Spinal cord (tissue), 10 donors: ENCODE measurements at places on chromosomes 1 and 21. TPM values are rescaled to one million over a fixed set of nuclear protein-coding genes. Genes with fewer than 3 reads are reported as not detected.

AMY2A gene
- total RNA-seq, result not detected

- no peak overlapping the region for H3K27ac ChIP-seq
- DNase-seq, result peak; percentile 11
- peak overlapping the region; percentile 51 for H3K4me3 ChIP-seq
- no peaks in the 10 kb centered on the region for H3K27me3 ChIP-seq
- H3K4me1 ChIP-seq, result peaks cover 7% of the 10 kb centered on the region
Measured at GRCh38 chr1:233295975-233296322, 424 bp upstream of the PCNX2 start.

DNA sequence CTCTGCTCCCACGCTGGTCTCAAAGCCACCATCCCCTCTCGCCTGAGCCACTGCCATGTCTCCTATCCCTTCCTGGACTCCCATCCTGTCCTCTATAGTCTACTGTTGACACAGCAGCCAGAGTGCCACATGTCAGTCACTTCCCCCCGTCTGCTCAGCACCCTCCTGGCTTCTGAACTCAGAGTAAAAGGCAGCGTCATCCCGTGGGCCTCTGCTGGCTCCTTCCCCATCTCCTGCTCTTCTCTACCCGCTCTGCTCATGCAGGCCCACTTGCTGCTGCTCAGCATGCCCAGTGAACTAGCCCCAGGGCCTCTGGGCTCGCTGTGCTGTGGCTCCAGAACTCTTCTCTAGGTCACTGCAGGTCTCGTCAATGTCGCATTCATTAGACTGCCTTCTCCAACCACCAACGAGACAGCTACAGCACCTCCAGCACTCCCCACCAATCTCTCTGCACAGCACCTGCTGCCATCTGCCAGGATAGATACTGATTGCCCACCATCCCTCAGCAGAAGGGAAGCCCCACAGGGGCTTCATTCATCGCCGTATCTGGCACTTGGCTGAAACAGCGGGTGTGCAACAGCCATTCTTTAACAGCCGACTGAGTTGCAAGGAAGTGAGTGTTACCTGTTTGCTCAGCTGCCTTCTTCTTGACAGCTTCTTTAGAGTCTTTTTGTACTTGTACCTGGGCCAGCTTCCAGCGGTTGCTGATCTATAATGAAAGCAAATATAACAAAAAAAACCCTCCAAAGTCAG is 11.8 kb upstream of the SRM start:
- no peak for DNase-seq
- no peaks in the 10 kb centered on the region for H3K27me3 ChIP-seq
- peaks cover 17% of the 10 kb centered on the region for H3K4me1 ChIP-seq
- H3K4me3 ChIP-seq, result no peak overlapping the region
- peaks cover 96% of the 10 kb centered on the region for H3K36me3 ChIP-seq

PDE4B gene
- total RNA-seq, result 57.7 TPM

RGS4 gene
- total RNA-seq, result 15.5 TPM

DNA sequence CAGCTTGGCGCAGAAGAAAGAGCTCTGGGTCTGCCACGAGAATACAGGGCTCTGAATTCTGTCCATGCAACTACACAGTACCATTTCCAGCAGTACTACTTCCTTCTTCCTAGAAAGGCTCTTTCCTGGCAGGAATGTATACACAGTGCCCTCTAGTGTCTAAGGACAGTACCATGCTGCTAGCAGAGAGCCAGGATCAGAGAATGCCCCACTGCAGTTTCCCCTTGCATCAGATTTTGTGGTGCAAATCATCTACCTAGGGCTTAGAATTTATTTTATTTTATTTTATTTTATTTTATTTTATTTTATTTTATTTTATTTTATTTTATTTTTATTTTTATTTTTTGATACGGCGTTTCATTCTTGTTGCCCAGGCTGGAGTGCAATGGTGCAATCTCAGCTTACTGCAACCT is 50.8 kb downstream of the PAX7 start:
- H3K27ac ChIP-seq, result no peak overlapping the region
- peaks cover 2% of the 10 kb centered on the region for H3K27me3 ChIP-seq
- peaks cover 7% of the 10 kb centered on the region for H3K36me3 ChIP-seq
- peaks cover 8% of the 10 kb centered on the region for H3K4me1 ChIP-seq
- no peak for DNase-seq

SPRR2F gene
- not detected for total RNA-seq

DNA sequence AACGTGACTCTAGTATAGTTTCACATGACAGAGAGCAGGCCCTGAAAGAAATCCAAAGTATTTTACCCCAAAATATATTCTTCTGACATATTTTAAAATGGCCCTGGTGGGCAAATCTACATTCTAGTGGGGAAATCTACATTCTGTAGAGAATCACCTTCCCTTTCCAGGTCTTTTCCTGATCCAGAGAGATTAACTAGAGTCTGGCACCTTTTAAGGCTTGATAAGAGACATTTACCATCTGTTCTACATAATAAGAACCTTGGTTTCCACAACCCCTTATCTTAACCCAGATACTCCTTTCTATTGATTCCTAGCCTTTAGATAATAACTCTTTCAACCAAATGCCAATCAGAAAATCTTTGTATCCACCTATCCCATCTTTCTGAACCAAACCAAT is 17.0 kb upstream of the L1TD1 start:
- no peak for DNase-seq
- H3K4me1 ChIP-seq, result peaks cover 3% of the 10 kb centered on the region
- H3K4me3 ChIP-seq, result no peak overlapping the region
- no peak overlapping the region for H3K27ac ChIP-seq
- H3K27me3 ChIP-seq, result peaks cover 4% of the 10 kb centered on the region

- peaks cover 4% of the 10 kb centered on the region for H3K4me1 ChIP-seq
- no peak overlapping the region for H3K27ac ChIP-seq
- peak; percentile 39 for DNase-seq
- no peaks in the 10 kb centered on the region for H3K27me3 ChIP-seq
Measured at GRCh38 chr21:26057477-26058170, 112.9 kb downstream of the APP start.

DNA sequence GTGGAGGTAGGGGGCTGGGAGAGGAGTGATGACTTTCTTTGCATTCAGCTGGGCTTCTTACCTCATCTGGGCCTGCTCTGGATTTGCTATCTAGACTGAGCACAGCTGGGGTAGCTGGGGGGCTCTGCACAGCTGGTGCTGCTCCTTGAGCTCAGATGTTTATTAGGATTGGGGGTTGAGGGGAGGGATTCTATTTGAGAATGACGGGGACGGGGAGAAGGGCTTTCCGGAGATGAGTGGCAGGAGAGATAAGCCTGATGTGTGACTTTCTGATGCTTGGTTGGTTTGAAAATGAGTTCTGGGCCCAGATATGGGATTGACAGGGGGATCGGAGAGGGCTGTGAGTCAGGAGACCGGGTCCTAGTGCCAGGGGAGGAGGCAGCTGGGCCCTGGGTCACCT is 146.1 kb upstream of the CSF3R start:
- no peak overlapping the region for H3K4me3 ChIP-seq
- H3K27ac ChIP-seq, result no peak overlapping the region
- no peaks in the 10 kb centered on the region for H3K36me3 ChIP-seq
- no peaks in the 10 kb centered on the region for H3K27me3 ChIP-seq

GRCh38 chr1:206699626-206700025 is 14.9 kb downstream of the MAPKAPK2 start:
- no peaks in the 10 kb centered on the region for H3K27me3 ChIP-seq
- no peak overlapping the region for H3K27ac ChIP-seq
- H3K36me3 ChIP-seq, result peaks cover 2% of the 10 kb centered on the region
- peaks cover 26% of the 10 kb centered on the region for H3K4me1 ChIP-seq

TAF13 gene
- total RNA-seq, result 23.6 TPM

GRCh38 chr1:29687601-29688244 is 451.4 kb downstream of the PTPRU start:
- no peaks in the 10 kb centered on the region for H3K36me3 ChIP-seq
- no peaks in the 10 kb centered on the region for H3K27me3 ChIP-seq
- peaks cover 22% of the 10 kb centered on the region for H3K4me1 ChIP-seq
- DNase-seq, result no peak
- H3K4me3 ChIP-seq, result no peak overlapping the region

DNA sequence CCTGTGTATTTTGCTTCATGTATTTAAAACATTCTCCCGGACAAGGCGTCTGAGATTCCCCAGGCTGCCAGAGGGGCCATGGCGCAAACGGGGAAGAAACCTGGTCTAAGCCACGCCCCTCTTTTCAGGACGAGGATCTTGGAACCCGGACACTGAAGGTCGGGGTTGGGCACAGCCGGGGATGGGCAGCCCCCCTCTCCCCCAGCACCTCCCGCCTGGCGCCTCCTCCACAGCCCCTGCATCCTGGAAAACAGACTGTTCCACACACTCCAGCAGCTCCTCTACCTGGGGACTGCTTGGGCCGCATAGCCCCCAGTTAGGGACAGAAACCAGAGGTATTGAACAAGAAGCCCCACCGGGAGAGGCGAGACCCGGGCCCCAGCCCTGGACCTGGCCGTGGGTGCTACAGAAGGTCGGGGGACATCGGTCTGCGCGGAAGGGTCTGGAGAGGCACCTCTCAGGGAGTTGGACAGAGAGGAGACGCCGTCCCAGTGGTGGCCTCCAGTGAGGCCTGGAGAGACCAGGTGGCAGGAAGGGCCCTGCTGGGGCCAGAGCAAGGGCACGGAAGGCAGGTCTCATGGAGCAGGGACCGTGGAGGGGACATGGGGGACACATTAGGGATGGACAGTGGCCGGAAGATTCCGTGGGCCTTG is 5.4 kb downstream of the TP73 start:
- DNase-seq, result no peak
- peaks cover 10% of the 10 kb centered on the region for H3K4me1 ChIP-seq
- no peak overlapping the region for H3K27ac ChIP-seq
- peaks cover 51% of the 10 kb centered on the region for H3K27me3 ChIP-seq
- no peak overlapping the region for H3K4me3 ChIP-seq

GRCh38 chr1:234715252-234716014 is 105.5 kb upstream of the IRF2BP2 start:
- no peaks in the 10 kb centered on the region for H3K27me3 ChIP-seq
- no peak overlapping the region for H3K4me3 ChIP-seq
- peaks cover 46% of the 10 kb centered on the region for H3K4me1 ChIP-seq
- no peak overlapping the region for H3K27ac ChIP-seq
- H3K36me3 ChIP-seq, result no peaks in the 10 kb centered on the region

- H3K4me3 ChIP-seq, result no peak overlapping the region
- no peak for DNase-seq
- H3K4me1 ChIP-seq, result no peaks in the 10 kb centered on the region
- H3K36me3 ChIP-seq, result no peaks in the 10 kb centered on the region
- no peak overlapping the region for H3K27ac ChIP-seq
Measured at GRCh38 chr1:212305342-212305741, 20.1 kb downstream of the PPP2R5A start.

C1orf226 gene
- 1.4 TPM for total RNA-seq

DNA sequence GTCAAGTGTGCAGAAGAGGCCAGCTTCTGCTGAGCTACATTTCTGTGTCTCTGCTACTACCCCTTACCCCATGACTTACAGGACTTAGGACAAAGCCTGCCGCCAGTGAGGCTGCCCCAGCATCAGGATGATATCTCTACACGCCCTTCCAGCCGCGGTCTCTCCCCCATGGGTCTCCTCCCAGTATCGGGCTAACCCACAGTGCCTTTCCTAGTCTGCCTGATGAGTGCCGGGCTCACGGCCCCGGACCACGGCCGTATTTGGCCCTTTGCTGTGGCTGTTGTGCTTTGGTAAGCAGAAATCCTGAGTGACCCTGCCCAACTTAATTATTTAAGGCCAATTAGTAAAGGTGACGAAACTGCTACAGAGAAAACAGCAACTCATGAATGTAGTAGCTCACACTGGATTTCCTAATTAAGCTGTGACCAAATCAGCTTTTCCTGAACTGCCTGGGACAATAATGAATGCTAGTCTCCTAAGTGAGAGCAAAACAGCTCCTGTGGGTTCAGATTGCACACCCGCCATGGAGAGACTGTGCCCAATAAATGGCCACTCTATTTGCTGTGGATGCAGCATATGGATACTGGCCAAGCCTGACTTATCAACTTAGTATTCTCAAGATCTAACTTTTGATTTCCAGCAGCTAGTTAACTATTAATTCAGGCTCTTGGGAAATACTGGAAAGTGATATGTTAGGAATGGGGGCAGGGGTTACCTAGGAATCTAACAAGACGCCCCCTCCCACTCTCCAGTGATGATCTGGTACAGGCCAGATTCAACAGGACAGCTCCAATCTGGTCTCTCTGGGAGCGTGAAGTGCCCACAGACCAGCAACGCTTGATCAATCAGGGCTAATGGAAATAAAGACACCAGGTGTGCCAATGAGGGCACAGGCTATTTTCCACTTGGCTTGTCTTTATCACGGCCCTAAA is 123.3 kb upstream of the IFFO2 start:
- DNase-seq, result no peak
- peaks cover 88% of the 10 kb centered on the region for H3K36me3 ChIP-seq
- H3K4me1 ChIP-seq, result peaks cover 12% of the 10 kb centered on the region
- H3K27ac ChIP-seq, result no peak overlapping the region
- no peak overlapping the region for H3K4me3 ChIP-seq

FGR gene
- total RNA-seq, result 8.5 TPM

- no peak for DNase-seq
- H3K36me3 ChIP-seq, result peaks cover 27% of the 10 kb centered on the region
- H3K27ac ChIP-seq, result no peak overlapping the region
- H3K27me3 ChIP-seq, result peaks cover 46% of the 10 kb centered on the region
- H3K4me1 ChIP-seq, result peaks cover 34% of the 10 kb centered on the region
Measured at GRCh38 chr1:35569936-35570335, 3.2 kb upstream of the TFAP2E start.

GRCh38 chr1:220367833-220368232 is 95.6 kb upstream of the RAB3GAP2 start:
- DNase-seq, result no peak
- H3K27me3 ChIP-seq, result no peaks in the 10 kb centered on the region
- H3K27ac ChIP-seq, result no peak overlapping the region

OR2L2 gene
- total RNA-seq, result 0.39 TPM

- DNase-seq, result no peak
- H3K27ac ChIP-seq, result no peak overlapping the region
- H3K27me3 ChIP-seq, result no peaks in the 10 kb centered on the region
- H3K4me1 ChIP-seq, result no peaks in the 10 kb centered on the region
- H3K36me3 ChIP-seq, result no peaks in the 10 kb centered on the region
Measured at GRCh38 chr1:3762873-3763228, 9.7 kb upstream of the SMIM1 start.

GRCh38 chr1:160399544-160400222 is 681 bp upstream of the VANGL2 start:
- peaks cover 32% of the 10 kb centered on the region for H3K4me1 ChIP-seq
- DNase-seq, result no peak
- H3K4me3 ChIP-seq, result peak overlapping the region; percentile 61
- H3K27me3 ChIP-seq, result no peaks in the 10 kb centered on the region
- H3K36me3 ChIP-seq, result no peaks in the 10 kb centered on the region

GRCh38 chr1:12339396-12339795 is 109.6 kb downstream of the VPS13D start:
- no peaks in the 10 kb centered on the region for H3K27me3 ChIP-seq
- H3K27ac ChIP-seq, result peak overlapping the region; percentile 61
- no peaks in the 10 kb centered on the region for H3K4me1 ChIP-seq
- H3K4me3 ChIP-seq, result no peak overlapping the region
- DNase-seq, result peak; percentile 67
